Subcutaneous preadipocyte (primary cell): ENCODE measurements at places on chromosomes 11 and 22. TPM values are rescaled to one million over a fixed set of nuclear protein-coding genes. Genes with fewer than 3 reads are reported as not detected.

Gene FAM227A
- total RNA-seq, result 1.4 and 2.2 TPM in 2 replicates

Gene OR4S1
- total RNA-seq, result not detected in 2 replicates

Gene FAM180B
- total RNA-seq, result 0.37 TPM in 1 of 2 replicates, not detected in the other

Gene APOA5
- total RNA-seq, result not detected in 2 replicates

Gene RAB36
- total RNA-seq, result 5.5 and 7.2 TPM in 2 replicates

Gene STK33
- under 0.01 and 0.20 TPM in 2 replicates for total RNA-seq

Gene GAL
- total RNA-seq, result 0.39 and 1.5 TPM in 2 replicates
